ENCODE measurements at places on chromosomes 2 and 18.

DNA sequence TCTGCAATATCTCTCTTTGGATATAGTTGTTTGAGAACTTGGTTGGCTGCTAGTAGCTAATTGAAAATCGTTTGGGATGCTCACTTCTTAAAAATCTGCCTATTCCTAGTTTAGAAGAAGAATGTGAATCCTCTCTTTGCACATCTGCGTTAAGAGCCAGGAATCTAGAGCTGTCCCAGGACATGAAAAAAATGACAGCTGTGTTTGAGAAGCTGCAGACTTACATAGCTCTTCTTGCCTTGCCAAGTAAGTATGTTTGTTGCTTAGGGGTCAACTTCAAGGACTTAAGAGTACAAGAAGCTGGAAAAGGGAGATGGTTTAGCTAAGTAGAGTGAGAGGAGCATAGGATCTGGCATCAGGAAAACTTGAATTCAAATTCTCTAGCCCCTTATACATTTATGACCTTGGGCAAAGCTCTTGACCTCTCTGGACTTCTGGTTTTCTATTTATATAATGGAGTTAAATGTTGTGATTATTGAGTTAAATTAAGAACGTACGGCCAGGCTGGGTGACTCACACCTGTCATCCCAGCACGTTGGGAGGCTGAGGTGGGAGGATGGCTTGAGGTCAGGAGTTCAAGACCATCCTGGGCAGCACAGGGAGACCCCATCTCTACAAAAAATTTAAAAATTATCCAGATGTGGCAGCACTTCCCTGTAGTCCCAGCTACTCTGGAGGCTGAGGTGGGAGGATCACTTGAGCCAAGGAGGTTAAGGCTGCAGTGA is 55.2 kb upstream of the STON1 start:
- no peak for DNase-seq

DNA sequence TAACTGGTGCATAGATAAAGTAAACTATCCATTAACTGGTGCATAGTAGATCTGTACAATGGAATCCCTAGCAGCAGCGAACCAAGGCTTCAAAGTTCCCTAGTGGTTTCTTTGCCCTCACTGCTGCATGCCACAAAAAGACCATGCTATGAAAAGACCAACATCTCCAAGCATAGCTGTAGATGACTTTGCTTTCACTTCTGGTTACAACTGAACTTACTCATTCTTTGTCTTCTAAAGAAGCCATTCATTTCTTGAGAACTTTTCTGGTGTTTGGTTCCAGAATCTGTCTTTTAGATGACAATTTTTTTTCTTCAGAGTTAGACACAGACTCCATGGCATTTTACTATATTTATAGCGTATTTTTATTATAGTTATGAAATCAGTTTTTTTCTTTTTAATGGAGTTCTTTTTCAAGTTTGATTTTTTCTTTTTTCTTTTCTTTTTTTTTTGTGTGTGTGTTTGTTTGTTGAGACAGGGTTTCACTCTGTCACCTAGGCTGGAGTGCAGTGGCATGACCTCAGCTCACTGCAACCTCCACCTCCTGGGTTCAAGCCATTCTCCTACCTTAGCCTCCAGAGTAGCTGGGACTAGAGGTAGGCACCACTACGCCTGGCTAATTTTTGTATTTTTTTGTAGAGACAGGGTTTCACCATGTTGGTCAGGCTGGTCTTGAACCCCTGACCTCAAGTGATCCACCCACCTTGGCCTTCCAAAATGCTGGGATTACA is 63.6 kb downstream of the SLC35F5 start:
- peak; percentile 86 for DNase-seq

GRCh38 chr2:6864923-6865345 is 773 bp downstream of the CMPK2 start:
- no peak for DNase-seq

- no peak for DNase-seq
Observed at GRCh38 chr2:218885981-218886947, 5.6 kb downstream of the WNT10A start.

DNA sequence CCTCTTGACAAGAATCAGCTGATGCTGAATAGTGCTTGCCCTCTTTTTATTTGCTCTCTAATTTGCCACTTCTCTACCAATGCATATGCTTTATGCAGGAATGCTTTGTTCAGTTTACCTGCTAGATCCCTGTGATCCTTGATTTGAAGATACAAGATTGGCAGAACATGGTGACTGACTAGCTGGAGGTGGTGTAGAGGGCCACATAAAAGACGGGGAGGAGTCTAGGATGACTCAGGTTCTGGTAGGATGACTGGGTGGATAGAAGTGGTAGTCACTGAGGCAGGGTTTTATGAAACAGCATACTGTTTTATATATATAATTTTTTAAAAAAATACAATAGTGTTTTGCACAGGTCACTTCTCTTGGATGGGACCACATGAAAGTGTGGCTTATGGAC is 6.3 kb upstream of the ADGRF3 start:
- DNase-seq = peak; percentile 45

GRCh38 chr2:174662859-174663258 is 65.3 kb upstream of the WIPF1 start:
- no peak for DNase-seq
